AG20443 (cell line): ENCODE measurements at places on chromosomes 1 and 21.

DNA sequence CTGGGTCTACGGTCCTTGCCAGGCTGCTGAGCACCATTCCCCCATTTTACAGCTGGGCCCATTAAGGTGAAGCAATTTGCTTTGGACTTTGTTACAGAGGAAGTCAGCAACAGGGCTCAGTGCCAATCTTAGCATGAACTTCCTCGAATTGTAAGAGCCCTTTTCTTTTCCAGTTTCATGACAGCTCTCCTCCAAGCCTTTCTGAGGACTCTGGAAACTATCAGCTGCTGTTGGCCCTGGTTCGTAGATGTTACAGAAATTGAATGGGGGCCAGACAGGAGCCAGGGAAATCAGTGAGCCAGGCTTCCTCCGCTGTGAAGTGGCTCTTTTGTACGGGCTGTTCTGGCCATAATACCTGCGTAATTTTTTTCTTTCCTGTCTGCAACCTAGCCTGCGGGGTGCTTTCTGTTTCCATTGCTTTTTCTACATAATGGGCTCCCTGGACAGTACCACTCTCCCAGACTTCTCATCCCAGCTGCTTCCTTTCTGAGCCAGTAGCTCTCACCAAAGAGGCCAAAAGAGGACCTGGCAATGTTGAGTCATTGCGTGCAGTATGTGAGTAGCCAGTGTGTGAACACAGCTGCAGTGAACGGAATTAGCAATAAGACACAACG is 386.3 kb downstream of the DISC1 start:
- DNase-seq: peak; percentile 80

GRCh38 chr1:221994939-221995338 is 253.1 kb upstream of the DUSP10 start:
- DNase-seq: peak; percentile 67

DNA sequence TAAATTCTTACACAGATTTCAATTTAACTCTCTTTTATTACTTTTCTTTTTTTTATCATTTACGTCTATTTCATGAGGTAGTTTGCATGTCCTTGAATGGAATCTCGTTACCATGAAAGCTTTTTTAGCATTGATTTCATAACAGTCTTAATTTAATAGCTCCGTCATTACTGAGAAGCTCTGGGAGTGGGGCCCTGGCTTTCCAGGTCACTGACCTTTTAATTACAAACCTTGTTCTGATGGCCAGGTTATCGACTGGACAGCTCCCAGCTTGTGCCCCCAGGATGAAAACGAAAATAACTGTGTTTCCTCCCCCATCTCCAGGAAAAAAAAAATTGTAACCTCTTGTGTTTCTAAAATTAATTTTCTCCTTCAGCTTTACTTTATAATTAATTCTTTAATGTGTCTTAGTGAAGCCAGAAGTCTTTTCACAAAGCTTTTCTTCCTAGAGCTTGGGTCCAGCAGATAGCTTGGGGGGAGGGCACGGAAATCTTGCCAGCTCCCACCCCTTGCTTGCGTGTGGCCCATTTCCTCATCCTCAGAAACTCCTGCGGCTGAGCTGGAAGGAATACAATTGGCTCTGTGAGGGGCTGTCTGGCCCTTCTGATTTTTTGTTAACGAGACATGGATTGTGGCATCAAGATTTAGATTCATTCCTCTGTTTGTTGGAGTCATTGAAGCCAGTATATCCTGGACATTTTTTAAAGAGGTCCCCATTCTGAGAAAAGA is 65.7 kb downstream of the PEX14 start:
- peak; percentile 71 for DNase-seq

DNA sequence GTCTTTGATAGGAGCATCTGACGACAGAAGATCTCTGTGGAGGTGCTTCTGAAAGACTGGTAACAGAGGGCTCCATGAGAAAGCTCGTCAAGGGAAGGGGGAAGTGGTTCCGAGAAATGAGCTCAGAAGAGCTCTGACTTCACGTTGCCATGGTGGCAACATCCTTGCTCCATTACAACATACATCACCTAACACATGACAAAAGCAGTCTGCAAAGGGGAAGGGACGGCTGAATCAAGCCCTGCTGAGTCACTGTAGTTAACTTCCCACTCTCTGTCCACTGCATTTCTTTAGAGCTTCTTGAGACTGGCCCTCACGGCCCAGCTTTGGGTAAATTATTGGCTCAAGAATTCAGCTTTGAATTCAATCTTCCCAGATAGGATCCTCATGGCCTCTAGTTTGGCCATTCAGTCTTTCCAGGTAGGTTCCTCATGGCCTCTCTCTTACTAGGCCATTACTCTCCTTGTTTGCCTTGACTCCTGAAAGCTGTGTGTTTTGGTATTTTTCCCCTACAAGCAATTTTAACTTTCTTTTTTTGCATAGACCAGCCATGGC is 88.0 kb upstream of the ZNF648 start:
- DNase-seq: peak; percentile 79

GRCh38 chr1:62588000-62588399 is 9.3 kb upstream of the ANGPTL3 start:
- no peak for DNase-seq

- no peak for DNase-seq
Observed at GRCh38 chr1:92655197-92655801, 129.6 kb downstream of the EVI5 start.

GRCh38 chr1:30146448-30146847 is 576.9 kb downstream of the MATN1 start:
- no peak for DNase-seq

DNA sequence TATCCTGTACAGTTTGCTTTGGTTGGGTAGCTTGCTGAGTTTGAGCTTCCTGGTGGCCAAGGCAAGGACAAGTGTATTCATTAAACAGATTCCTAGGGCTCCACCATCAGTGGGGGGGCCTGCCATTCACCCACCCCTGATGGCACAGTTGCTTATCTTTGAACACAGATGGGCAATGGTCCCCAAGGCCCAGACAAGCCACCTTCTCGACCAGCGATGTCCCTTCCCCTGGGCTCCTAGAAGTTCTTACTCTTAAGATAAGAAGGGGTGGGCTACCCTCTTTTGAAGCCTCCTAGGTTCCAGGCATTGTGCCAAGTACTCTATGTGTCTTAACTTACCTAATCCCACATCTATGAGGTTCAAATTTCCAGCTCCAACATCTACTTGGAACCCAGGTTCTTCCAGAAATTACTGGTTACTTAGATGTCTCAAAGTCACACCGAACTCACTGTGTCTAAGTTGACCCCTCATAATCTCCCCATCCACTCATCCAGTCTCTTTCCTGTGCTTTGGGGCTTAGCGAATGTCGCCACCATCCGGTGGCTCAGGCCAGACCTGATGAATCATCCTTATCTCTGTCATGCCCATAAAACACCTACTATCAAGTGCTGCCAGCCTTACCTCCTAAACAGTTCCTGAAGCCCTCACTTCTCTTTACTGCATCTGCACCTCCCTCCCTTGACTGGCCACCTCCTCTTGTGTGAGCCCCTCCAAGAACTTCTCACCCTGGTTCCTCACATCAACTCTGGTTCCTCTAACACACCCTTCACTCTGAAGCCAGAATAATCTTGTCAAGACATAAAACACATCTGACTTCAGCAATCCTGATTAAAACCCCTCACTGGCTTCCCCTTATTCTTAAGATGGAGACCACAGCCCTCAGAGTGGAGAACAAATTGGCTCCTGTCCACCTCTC is 50.1 kb downstream of the KLHDC7A start:
- peak; percentile 6 for DNase-seq

DNA sequence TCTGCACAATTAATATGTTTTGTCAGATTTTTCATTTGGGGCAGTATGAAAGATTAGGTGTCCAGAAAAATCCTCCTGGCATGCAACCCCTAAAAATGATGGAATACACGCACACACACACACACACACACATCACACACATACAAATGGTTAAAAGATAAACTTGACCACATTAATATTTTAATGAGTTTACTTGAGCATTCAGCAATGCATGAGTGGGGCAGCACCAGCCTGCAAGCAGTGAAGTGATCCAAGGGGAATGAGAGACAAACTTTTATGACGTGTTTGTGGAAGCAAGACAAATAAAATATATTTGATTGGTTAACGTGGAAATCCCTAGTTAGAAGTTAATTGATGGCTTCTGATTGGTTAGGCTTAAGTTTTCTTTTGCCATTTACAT is 29.1 kb upstream of the SOAT1 start:
- no peak for DNase-seq

DNA sequence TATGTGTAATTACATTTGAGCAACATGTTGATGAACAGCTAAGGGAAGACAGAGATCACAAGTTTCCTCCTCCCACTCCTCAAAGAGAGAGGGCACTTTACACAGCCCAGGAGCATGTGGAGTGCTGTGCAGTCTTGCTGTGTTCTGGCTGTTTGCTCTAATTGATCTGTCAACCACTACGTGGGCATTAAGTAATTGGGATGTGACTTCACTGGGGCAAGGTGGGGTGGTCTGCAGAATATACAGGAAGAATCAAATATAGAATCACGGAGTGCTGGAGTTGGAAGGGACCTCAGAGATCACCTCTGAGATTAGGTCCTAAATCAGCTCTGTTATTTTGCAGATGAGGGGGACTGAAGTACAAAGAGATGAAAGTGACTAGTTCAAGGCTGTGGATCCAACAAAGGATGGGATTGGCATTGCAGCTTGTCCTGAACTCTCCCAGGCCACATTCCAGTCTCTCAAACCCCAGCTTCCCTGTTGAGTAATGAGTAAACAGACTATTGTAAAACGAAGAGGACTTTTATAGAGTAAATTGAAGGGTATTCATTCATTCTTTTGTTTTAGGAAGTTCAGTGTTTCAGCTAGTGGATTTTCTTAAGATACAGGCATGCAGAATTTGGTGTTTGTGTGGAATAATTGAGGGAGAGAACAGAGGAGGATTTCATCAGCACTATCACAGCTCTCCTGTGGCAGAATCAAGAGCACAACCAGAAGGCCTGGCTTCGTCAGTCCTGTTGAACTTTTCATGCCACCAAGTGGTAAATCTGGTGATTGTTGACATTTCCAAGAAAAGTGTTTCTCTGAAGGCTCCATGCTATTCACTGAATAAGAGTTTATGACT is 22.4 kb downstream of the NOS1AP start:
- no peak for DNase-seq

GRCh38 chr21:14273736-14274538 is 58.0 kb downstream of the RBM11 start:
- DNase-seq: peak; percentile 9

- no peak for DNase-seq
Observed at GRCh38 chr1:59686170-59686569, 128.6 kb upstream of the HOOK1 start.

GRCh38 chr1:9425859-9426258 is 113.4 kb upstream of the SLC25A33 start:
- no peak for DNase-seq

GRCh38 chr1:110555807-110556470 is 37.0 kb upstream of the KCNA10 start:
- DNase-seq: no peak

DNA sequence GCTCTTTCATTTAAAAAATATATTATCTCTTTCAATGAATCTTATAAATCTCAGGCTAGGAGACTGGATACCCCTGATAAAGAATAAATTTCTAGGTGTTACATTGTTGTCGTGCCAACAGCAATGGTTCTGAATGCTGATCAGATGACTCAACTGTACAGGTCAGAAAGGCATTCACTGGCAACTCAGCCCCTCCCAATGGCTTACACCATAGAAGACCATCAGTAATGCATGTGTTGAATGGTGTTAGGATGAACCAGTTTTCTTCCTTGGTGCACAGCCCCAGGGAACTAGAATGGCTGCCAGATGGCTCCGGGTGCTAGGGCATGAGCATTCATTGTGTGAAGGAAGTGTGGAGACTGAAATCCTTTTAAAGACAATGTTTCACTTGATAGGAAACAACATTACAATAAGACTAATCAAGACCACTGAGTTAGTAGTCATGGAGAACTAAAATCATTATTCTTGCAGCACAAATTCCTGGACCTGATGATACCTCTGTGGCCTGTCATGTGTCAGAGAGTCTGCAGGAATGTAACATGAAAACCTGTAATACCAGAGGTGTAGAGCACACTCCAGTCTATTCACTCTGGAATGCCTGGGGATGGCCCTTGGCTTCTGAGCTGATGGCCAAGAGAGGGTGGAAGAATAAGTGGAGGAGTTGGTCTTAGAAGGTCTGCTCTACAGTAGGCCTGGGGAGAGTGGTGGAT is 187.7 kb upstream of the LMO4 start:
- DNase-seq: peak; percentile 22

DNA sequence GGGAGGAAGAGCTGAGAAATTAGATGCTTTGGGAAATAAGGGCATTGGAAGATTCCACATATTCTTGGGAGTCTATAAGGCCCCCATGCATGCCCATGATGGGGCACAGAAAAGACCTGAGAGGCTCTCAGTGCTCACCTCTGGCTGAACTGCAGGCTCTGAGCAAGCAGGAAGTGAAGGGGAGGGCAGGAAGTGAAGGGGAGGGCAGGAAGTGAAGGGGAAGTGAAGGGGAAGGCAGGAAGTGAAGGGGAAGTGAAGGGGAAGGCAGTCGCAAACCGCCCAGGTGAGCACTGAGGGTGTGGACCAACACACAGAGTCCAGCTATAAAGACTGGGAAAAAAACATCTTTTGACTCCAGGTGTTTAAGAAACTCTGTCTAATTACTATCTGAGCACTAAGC is 3.5 kb downstream of the KRTAP10-9 start:
- no peak for DNase-seq

GRCh38 chr1:52032124-52032784 is 1.4 kb downstream of the KTI12 start:
- no peak for DNase-seq

GRCh38 chr1:33143698-33144097 is 38.1 kb downstream of the TRIM62 start:
- peak; percentile 56 for DNase-seq

- no peak for DNase-seq
Observed at GRCh38 chr21:28932717-28933116, 60.0 kb downstream of the LTN1 start.

DNA sequence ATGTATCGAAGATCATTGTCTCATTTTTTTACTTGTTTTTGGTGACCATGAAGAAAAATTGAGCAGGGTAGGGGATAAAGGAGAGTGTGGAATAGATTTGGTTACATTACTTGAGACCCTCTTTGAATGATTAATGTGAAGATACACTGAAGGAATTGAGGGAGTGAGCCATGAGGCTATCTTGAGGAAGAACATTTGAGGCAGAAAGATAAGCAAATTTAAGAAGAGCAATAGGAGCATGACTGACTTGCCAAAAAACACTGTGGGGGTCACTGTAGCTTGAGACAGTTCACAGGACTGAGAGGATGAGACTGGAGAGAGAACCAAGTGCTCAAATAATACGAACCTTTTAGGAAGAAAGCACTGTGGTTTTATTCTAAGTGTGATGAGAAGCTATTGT is 43.1 kb upstream of the PTPRC start:
- no peak for DNase-seq
